Fibroblast of skin of left biceps (primary cell): ENCODE measurements at places on chromosomes 3 and 15.
A peak's percentile ranks its signal among the peaks of the same experiment; 100 is the strongest.

DNA sequence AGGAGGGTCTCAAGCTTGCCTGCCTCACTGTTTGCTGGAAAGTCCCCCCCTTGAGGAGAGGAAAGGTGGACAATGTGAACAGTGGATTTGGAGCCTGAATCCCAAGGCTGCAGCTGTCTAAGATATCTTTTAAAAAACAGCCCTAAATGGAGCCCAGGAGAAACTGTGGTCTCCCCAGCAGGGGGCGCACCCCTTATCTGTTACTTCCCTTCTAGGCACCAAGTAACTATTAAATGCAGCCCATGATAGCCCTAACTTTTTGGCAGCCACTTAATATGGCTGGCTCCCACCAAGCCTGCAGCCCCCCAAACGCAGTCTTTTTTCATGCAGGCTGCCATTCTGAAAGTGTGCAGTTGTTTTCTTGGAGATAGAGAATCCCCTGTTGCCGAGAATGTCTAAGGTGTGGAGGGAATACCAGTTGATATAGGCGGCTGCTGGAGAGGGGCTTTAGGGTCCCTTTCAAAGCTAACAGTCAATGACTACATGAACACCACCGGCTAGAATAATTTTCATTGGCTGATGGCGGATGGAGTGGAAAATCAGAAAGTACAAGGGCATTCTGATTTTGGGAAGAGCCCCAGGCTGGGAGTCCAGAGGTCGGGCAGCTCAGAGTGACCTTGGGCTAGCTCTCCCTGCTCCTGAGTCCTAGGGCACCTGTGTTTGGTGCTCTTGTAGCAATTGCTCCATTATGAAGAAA is 1.3 kb downstream of the RHCG start:
- DNase-seq = no peak

GRCh38 chr3:126119976-126120375 is 36.1 kb upstream of the SLC41A3 start:
- no peak for DNase-seq

DNA sequence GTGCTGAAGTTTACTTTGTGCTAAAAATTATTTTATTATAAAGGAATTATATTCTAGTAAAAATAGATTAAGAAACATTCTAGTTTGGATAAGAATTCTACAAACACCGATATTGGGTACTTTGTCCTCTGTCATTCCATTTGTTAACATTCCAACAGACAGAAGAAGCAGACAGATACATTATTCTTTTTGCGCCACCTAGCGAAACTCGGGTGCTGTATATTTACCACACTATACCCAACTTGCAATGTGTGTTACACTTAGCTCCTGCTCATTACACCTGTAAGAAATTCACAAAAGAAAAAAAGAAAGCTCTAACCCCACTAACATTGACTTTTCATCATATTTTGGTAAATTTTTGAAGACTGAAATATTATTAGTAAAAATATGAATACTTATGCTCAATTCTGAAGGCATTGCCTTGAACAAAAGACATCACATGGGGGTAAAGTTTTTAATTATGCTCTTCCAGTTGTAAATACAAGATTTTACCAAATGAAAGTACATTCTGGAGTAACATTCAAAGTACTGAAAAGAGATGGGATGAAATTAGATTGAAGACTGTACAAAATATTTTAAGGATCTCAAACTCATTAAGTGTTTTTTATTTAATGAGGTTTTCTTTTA is 136.5 kb upstream of the MLF1 start:
- peak; percentile 40 for DNase-seq

DNA sequence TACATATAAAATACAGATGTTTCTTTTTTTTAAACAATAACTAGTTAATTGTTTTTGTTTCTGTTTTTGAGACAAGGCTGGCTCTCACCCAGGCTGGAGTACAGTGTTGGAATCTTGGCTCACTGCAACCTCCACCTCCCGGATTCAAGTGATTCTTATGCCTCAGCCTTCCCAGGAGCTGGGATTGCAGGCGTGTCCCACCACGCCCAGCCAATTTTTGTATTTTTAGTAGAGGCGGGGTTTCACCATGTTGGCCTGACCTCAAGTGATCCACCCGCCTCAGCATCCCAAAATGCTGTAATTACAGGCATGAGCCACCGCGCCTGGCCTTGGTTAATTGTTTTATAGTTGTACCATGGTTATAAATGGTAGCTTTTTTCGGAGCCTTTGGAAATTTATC is 72.3 kb downstream of the PIAS1 start:
- DNase-seq = no peak
